Stimulated activated CD8-positive, alpha-beta memory T cell treated with anti-CD3 and anti-CD28 coated beads, Interleukin-2, amount 100 ng/mL, for 1 hour (primary cell): ENCODE measurements at places on chromosomes 11 and 22.

DNA sequence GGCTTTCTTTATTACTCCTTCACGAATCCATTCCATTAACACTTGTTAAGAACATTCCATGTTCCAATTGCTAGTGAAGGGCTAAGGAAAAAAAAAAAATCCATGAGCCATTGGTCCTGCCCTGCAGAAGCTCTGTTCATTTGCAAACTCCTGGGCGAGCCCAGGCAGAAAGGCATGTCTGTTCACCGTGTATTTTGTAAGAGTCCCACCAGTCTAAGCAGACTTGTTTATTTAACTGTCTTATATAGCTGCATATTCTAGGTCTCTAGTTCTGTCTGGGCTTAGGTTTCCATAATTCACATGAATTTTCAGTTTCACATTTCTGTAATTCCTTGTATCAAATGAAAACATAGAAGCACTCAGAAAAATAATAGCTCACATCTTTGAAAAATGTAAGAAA lies 97.4 kb upstream of the POU2AF2 start:
- no peak for DNase-seq

DNA sequence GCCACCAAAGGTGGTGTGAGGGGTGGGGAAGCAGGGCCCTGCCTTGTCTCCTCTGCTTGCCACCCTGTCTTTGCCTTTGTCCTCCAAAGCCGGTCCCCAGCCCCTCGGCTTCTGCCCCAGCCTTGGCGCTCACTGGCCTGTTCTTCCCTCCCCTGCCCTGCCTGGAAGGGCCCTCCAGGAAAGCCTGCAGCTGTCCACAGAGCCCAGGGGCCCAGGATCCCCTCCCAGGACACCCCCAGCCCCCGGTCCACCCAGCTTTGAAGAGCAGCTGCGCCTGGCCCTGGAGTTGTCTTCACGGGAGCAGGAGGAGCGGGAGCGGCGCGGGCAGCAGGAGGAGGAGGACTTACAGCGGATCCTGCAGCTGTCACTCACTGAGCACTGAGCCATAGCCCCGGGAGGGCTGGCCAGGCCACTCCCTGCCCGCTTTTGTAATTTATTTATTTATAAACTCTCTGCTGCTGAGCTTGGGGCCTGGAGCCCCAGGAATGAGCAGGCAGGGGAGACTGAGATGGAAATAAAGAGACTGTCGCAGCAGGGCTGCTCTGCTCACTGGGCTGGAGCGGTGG lies 1.3 kb upstream of the SSH3 start:
- DNase-seq = no peak

DNA sequence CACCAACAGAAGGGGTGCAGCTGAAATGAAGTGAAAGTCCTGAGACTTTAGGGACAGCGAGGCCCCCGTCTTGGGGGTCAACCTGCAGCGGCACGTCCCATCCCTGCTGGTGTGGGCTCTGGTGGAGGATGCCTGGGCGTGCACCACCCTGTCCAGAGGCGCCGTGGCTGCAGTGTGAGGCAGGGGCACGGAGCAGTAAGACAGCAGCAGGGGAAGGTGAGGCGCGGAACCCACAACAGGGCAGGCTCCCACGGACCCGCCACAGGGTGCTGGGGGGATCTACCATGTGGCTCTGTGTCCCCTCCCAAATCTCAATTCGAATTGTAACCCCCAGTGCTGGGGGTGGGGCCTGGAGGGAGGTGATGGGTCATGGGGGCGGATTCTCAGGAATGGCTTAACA lies 158.6 kb downstream of the SHANK2 start:
- DNase-seq = no peak

DNA sequence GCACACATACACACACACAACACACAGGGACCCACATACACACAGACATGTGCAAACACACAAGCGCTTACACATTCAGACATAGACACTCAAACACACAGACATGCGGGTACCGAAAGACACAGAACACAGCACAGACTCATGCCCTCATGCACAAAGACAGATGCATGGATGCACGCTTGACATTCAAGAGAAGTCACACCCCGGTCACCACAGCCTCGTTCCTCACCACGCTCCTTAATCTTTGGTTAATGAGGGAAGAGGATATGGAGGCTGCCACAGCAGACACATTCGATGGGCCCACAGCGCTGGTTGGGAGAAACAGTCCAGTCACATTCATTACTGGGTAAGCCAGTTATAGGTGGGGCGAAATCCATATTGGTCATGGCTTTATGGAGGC lies 51.9 kb upstream of the EIF3D start:
- no peak for DNase-seq

DNA sequence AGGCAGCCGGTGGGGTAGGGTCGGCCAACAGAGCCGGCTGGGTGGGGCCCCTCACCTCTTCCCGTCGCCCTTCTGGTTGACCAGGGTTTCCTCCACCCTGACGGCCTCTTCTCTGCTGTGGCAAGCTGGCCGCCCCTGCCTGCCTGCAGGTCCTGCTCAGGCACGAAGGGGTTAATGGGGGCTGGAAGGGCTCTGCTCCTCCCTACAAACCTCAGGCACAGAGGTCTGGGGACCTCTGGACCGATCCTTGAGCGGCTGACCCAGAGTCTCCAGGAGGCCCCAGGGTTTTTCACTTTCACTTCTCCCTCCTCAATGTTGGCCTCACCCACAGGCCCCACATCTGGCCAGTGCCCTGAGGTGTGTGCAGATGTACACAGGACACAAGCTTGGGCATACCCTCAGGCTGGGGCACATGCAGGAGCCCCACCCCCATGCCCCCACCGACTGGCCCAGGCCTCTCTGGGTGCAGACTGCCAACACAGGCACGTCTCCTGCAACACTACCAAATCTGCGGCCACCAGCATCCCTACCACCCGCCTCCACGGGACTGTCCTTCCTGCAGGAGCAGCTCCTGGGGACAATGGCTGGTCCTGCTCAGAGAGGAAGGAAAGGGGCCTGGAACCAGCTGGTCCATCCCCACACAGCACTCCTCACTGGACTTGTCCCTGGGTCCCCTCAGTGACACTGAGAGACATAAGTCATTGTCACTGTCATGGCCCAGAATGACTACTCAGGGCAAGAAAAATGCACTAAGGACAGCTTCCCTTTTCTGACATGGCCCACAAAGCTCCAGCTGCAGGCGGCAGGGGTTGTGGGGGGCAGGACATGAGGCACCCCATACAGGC lies 3.2 kb upstream of the TBX1 start:
- no peak for DNase-seq

- no peak for DNase-seq
Measured at GRCh38 chr11:57482782-57483561, 22.6 kb downstream of the RTN4RL2 start.

- no peak for DNase-seq
Measured at GRCh38 chr22:45916515-45916914, 60.4 kb downstream of the WNT7B start.

DNA sequence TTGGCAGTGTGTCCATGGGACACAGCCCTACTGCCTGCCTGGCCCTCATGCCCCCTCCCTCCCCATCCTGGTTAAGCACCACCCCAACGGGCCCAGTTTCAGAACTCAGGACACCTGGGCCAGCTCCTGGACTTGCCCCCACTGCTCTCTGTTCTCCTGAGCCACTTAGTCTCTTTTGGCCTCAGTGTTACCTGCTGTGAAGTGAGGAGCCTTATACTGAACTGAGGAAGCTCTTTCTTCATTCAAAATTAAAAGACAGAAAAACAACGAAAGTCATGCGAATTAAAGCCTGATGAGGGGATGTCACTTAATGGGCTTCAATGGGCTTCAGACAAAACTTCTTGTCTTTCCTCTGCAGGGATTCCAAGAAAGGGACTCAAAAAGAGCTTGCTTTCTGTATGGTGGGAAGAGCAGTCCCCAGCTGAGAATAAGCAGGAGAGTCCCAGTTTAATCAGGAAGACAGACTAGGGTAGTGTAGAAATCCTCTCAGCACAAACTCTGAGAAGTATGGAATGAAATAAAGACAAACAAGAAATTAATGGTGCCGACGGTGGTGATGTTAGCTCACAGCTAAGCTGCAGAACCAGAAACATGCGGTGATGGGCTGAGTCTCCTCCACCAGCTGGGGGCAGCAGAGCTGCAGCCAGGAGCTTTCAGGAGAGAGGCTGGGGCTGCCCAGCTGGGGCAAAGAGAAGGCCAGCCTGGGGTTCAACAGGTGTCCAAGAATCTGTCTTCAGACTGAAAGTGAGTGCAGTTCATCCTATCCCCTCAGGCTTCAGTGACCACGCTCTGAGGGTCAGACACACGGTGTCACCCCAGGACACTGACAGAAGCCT lies 101.0 kb downstream of the GGTLC2 start:
- DNase-seq = peak; percentile 20

DNA sequence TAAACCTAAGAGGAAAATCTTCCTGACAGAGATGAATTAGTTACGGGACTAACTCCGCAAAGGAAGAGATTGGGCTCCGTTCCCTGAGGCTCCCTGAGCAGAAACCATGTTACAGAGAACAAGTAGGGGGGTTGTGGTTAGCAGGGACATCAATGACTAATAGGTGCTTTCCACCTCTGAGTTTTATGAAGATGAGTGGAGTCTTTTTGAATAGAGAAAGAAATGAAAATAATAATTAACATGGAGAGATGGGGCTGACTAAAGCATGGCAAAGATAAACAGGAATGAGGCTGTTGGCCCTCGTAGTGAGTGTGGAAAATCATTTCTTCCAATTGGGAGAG lies 47.5 kb upstream of the PICALM start:
- no peak for DNase-seq

- DNase-seq = no peak
Measured at GRCh38 chr22:39543095-39543494, 10.5 kb upstream of the RPS19BP1 start.
